ENCODE measurements at places on chromosomes 4 and X.

- no peak for DNase-seq
These were observed 90.1 kb downstream of the IRF2 start for GRCh38 chr4:184384056-184384809.

- DNase-seq: no peak
These were observed 19.9 kb downstream of the PHKA1 start for GRCh38 chrX:72694170-72694569.

GRCh38 chr4:17142232-17142711, 243.8 kb upstream of the LDB2 start:
- no peak for DNase-seq

DNA sequence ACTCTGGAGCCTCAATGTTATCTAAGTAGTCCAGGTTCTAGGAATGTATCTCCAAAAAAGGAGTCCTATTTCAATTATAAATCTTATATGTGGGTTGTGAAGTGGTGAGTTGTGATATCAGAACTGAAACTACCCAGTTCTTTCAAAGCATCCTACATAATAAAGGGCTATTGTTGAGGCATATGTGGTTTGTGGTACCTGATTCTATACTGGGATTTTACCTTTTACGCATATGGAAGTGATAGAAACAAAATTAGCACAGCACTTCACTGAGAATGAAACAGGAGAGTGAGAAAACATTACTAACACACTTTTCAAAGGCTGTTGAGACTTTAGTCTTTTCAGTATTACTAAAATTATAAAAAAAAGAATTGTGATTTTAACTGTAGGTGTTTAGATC, 417.7 kb upstream of the GALNT7 start:
- DNase-seq: no peak

DNA sequence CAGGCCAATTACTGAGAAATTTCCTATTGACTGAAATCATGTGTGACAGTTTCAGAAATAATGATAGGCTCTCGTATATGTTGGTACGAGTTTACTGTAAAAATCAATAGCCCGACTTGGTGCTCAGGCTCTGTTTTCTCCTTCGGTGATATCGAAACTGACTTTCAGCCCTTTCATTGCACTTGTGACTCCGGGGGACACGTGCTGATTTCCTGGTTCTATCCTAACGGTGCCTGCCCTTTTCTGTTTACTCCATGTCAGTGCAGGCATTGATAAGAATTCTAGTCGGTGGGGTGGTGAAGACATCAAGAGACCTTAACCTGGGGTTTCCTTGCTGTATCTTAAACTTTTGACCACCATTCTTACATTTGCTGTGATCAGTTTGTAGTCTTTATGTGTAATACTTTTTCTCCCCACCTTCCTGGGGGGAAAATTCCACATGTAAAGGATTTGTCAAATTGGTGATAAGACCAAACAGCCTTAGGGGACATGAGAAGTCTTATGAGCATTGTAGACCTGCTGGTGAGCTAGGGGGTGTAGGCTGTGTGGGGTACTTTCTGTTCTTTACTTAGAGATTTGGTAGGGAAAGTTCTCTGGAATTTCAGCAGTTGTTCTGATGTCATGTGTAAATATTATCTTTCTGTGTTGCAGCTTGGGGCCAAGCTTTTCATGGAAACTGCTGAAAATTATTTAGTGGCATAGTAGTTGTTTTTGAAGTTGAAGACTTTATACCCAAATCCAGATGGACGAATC, 52.7 kb downstream of the TMEM131L start:
- DNase-seq: no peak

GRCh38 chrX:120087289-120088017, 10.0 kb upstream of the RHOXF2B start:
- no peak for DNase-seq

- DNase-seq: no peak
These were observed 1024.1 kb downstream of the RPA4 start for GRCh38 chrX:97907791-97908190.

- DNase-seq: no peak
These were observed 171.6 kb downstream of the NR3C2 start for GRCh38 chr4:148270630-148271029.

DNA sequence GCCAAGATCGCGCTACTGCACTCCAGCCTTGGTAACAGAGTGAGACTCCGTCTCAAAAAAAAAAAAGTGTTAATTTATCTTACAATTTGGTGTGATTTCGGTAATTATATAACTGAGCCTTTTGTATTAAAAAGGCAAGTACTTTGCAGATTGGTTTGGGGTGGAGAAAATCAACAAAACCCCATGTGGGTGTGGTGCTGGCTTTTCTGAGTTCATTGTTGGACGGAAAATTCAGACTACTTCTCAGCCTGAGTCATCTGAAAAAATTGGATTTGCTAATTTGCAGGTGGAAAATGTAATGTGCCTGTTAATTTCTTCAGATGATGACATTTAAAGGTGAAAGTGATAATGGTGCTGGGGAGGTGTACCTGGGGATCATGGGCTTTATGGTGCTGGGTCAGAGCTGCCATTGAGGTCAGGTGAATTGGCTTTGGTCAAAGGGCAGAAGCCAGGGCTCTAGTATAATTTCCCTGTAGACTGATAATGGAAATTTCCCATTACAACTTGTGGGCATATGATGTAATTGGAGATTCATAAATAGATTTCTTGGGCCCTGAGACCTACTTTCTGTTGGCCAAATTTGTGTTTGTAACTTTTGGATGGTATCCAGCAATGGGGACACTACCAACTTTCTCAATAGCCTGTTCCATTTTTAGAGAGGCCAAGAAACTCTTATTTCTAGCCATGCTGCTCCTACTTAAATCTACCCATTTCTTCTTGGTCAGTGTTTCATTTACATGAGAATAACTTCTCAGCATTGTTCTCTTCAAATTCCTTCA, 74.3 kb upstream of the TEX13D start:
- no peak for DNase-seq

DNA sequence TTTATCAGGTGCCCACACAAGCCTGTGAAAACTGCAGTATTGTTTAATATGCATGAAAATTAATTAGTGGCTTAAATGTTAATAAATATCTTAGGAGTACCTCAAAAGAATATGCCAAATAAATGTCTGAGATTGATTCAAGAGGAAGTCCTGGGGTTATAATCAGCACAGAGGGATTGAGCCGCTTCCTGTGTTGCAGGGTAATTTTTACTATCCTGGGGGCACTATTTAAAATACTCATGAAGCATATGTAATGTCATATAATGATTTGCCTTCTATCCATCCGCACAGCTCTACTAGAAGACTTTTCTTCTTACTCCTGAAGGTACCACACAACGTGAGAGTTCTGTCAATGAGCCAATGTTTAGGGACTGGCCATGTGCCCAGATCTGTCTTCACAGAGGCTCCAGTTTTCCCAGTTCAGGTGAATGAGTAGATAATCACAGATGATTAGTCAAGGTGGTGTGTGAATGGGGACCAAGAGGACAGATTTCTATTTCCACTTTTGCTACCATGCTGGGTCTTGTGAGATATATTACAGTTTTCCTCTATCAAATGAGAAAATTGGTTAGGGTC, 233.3 kb downstream of the USP46 start:
- no peak for DNase-seq

DNA sequence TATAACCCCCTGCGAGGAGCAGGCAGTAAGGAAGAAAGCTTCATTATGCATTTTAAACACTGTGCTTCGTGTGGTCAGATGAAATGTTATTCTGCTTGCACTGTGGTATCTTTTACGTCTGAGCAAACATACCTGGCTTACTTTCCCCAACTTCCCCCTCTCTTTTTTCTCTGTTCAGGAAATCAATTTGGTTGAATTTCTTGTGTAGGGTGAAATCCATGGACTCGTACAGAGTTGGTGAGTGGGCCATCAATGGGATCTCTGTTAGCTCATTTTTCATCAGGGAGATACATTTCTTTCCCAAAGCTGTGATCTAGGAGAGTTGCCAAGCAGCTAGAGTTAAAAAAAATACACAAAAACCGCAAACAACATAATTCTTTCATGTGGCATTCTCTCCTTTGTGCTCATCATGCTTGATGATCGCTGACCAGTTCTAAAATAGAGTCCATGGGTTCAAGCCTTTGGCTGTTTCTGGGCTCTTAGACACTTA, 98.5 kb downstream of the FRAS1 start:
- no peak for DNase-seq

GRCh38 chr4:38654273-38654672, 9.7 kb upstream of the KLF3 start:
- no peak for DNase-seq

- DNase-seq: no peak
These were observed 143.6 kb downstream of the GRID2 start for GRCh38 chr4:92447255-92447905.

GRCh38 chrX:27444093-27444908, 18.8 kb downstream of the PPP4R3C start:
- DNase-seq: no peak

Data from right forelimb (tissue), 1 donor.